Mesenchymal stem cell (in vitro differentiated cells and primary cell): ENCODE measurements at places on chromosomes 7 and 10.

DNA sequence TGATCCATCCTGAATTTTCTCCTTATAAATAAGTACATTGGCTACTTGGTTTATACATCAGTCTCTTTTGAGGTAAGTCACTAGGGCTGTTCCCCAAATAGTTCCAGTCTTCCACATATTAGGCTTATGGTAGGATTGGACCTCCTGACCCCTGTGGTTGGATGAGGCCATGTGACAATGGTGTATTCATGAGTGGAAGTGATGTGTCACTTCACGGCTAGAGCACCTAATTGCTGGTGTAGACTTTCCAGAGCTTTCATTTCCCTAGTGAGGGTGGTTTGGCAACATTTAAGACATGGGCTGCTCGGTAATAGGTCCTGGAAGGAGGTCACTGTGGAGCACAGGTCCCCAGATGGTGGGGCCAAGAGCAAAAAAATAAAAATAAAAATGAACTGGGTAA is 141.2 kb upstream of the ABCB5 start:
- no peaks in the 10 kb centered on the region for H3K27me3 ChIP-seq
- no peak overlapping the region for H3K4me3 ChIP-seq
- DNase-seq = no peak
- H3K4me1 ChIP-seq = no peaks in the 10 kb centered on the region
- no peaks in the 10 kb centered on the region for H3K36me3 ChIP-seq

DNA sequence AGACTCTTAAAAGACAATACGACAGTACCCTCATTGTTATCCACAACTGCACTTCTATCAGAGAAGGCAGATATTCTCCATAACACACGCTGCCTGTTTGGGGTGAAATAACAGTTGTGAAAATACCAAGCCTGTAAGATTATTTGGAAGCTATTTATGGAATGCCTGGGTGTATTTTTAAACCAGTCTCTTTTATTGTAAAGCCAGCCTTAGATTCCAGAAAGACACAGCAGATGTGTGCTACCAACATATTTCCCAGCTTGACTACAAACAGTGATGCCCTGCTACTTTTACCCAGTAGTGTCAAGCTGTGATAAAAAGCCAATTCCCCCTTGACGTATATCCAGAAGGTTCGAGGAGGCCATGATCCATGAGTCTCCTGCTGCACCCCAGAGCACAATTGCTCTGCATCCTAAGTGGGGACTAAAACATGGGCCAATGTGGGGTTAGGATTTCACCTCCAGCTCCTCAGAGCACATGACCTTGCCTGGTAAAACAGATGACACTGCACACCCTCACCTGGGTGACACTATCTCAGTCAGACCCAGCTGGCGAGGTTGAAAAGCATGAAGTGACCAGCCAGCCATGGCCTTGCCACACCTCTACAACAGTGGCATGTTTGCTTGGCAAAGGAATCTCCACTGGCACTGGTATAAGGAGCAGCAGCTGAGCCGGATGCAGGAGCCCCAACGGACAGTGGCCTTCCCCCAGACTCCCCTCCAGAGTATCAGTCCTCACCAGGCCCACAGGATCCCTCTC is 62.2 kb downstream of the GFRA1 start:
- no peaks in the 10 kb centered on the region for H3K36me3 ChIP-seq
- no peak overlapping the region for H3K4me3 ChIP-seq
- peak; percentile 4 for DNase-seq
- no peaks in the 10 kb centered on the region for H3K27me3 ChIP-seq

GRCh38 chr10:42979721-42980467 is 97.0 kb upstream of the RET start:
- H3K4me3 ChIP-seq = no peak overlapping the region
- no peaks in the 10 kb centered on the region for H3K36me3 ChIP-seq
- H3K27me3 ChIP-seq = no peaks in the 10 kb centered on the region
- no peak overlapping the region for H3K27ac ChIP-seq
- peaks cover 2% of the 10 kb centered on the region for H3K4me1 ChIP-seq

GRCh38 chr10:23173214-23174073 is 18.7 kb upstream of the PTF1A start:
- H3K36me3 ChIP-seq = no peaks in the 10 kb centered on the region
- no peak overlapping the region for H3K27ac ChIP-seq
- DNase-seq = no peak
- H3K27me3 ChIP-seq = peaks cover 69% of the 10 kb centered on the region
- no peak overlapping the region for H3K4me3 ChIP-seq

GRCh38 chr10:53833908-53834307 is 967.1 kb downstream of the PCDH15 start:
- no peaks in the 10 kb centered on the region for H3K27me3 ChIP-seq
- no peak overlapping the region for H3K27ac ChIP-seq
- H3K4me3 ChIP-seq = no peak overlapping the region
- no peaks in the 10 kb centered on the region for H3K4me1 ChIP-seq
- no peaks in the 10 kb centered on the region for H3K36me3 ChIP-seq

- DNase-seq = no peak
- no peaks in the 10 kb centered on the region for H3K27me3 ChIP-seq
- H3K36me3 ChIP-seq = no peaks in the 10 kb centered on the region
- H3K4me1 ChIP-seq = no peaks in the 10 kb centered on the region
- no peak overlapping the region for H3K27ac ChIP-seq
Observed at GRCh38 chr7:157830331-157830730, 493.5 kb downstream of the DNAJB6 start.

- H3K36me3 ChIP-seq = no peaks in the 10 kb centered on the region
- no peak overlapping the region for H3K4me3 ChIP-seq
- peak; percentile 65 for DNase-seq
- no peak overlapping the region for H3K27ac ChIP-seq
- no peaks in the 10 kb centered on the region for H3K4me1 ChIP-seq
Observed at GRCh38 chr10:52740913-52741675, 31.5 kb downstream of the MBL2 start.

DNA sequence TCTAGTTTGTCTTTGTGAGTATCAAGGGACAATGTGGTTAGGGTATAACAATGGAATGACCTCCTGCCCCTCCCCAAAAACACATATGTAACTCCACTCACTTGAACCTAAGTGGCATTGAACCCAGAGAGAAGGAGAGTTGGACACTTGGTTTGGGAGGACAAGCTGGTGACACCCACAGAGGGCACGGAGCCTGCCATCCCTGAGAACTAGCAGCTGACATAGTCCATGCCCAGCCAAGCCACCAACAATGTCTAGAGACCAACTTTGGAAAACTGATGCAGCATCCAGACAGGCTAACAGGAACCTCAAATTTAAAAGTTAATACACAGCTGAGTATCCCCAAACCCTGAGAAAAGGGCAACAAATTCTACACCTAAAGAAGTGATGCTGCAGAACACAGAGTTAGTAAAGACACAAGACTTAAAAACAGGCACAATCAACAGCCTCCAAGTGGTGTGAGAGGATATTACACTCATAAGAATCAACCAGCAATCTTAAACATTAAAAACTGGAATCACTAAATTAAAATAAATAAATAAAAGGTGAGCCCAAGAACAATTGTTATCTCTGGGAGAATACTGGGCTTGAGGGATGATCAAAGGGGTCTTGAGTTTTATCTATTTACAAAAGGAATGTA is 27.2 kb downstream of the NUDCD3 start:
- no peak overlapping the region for H3K4me3 ChIP-seq
- no peak overlapping the region for H3K27ac ChIP-seq
- H3K27me3 ChIP-seq = no peaks in the 10 kb centered on the region
- peaks cover 30% of the 10 kb centered on the region for H3K4me1 ChIP-seq

DNA sequence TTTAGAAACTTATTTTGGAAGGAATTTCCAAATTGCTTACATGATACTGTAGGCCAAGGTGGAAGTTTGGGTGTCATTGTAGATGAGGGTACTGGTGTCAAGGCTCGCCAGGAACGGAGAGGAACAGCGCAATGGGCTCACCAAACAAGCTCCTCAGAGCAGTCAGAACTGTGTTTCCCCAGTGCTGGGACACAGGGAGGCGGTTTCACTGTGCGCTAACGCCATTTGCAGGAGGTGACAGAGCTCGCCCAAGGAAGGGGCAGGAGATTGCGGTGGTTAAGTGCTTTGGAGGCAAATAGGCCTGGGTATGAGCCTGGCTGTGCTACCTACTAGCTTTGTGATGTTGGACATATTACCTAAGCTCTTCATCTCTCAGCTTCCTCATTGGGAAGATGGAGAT is 57.3 kb downstream of the HHEX start:
- no peak overlapping the region for H3K4me3 ChIP-seq
- H3K36me3 ChIP-seq = no peaks in the 10 kb centered on the region

DNA sequence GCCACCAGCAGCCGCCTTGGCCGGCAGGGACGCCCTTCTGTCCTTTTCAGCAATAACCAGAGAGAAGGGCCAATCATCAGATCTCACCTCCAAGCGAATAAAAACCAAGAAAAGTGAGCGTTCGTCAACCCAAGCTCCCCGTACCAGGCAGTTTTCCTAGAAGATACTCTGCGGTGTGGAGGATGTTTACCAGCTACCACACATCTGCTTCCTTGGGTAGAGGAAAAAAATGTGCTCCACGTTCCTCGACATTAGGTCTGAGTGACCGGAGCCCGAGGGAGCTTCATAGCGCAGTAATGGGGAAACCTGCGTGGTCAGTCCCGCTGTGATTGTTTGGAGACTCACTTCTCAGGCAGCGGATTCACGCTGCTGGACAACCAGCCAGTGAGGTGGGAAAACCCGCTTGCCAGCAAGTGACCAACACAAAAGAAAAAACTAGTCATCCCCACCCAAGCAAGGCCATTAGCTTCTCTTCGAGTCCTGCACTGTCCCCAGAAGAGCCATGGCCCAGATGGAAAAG is 73.0 kb downstream of the ZRANB1 start:
- peaks cover 18% of the 10 kb centered on the region for H3K36me3 ChIP-seq
- DNase-seq = no peak
- no peak overlapping the region for H3K27ac ChIP-seq
- H3K4me3 ChIP-seq = peak overlapping the region; percentile 44
- H3K4me1 ChIP-seq = peaks cover 17% of the 10 kb centered on the region

DNA sequence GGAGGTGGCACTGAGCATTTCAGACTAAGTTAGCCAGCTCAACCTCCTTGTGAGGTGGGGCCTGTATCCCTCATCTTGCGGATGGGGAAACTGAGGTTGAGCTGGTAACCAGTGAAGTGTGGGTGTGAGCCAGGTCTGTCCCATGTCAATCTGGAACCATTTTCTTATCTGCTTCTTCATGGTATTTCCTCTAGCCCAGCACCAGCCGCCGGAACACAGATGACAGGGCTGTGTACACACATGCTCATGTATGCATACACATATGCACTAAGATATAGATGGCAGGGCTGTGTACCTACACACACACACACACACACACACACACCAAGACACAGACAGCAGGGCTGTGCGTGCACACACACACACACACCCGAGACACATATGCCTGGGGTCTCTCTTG is 18.5 kb downstream of the RAMP3 start:
- no peaks in the 10 kb centered on the region for H3K4me1 ChIP-seq
- no peak overlapping the region for H3K4me3 ChIP-seq
- H3K36me3 ChIP-seq = no peaks in the 10 kb centered on the region
- DNase-seq = no peak
- no peak overlapping the region for H3K27ac ChIP-seq
- H3K27me3 ChIP-seq = peaks cover 29% of the 10 kb centered on the region

DNA sequence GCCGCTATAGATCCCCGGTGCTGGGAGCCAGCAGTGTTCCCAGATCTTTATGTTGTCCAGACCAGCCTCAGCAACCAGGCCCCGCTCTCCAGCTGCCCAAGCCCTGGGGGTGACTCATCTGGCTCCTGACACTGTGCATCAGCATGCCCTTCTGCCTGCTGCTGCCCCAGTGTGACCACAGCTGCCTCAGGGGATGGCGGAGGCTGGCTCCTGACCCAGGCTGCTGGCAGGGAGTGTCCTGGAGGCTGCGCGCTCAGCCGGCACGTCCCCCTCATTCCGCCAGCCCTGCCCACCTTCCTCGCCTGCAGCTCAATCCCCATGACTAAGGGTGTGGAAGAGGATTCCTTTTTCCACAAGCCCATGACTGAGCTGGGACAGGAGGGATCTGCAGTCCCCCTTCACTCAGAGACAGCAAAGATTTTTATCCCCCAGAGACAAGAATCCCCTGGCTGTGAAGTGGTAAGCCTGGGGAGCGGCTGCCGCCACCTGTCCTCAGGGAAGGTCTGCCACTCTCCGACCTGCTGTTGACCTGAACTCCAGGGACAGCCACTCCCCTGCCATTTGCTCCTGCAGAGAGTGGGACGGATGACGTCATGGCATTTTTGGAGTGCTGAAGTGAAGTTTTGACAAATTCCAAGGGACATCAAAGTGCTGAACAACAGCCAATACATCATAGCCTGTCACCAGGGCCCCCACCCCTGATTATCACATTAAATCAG is 182.8 kb upstream of the BMPER start:
- DNase-seq = peak; percentile 96
- H3K27me3 ChIP-seq = peaks cover 3% of the 10 kb centered on the region
- H3K4me3 ChIP-seq = no peak overlapping the region
- peaks cover 18% of the 10 kb centered on the region for H3K4me1 ChIP-seq

DNA sequence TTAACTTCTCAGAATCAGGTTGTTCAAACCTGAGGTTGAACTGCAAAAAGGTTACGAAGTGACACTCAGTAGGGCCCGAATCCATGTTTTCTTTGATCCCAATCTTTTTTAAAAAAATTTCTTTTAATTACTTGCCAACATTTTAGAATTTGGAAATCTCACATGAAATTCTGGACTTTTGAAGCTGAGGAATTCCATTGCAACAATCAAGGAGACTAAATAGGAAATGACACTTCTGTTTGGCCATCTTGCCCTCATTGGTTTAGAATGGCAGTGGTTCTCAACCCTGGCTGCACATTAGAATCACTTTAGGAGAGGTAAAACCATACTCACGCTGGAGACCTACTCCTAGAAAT is 471 bp upstream of the TOMM7 start:
- peaks cover 3% of the 10 kb centered on the region for H3K4me1 ChIP-seq
- H3K4me3 ChIP-seq = no peak overlapping the region
- no peak for DNase-seq
- H3K27ac ChIP-seq = no peak overlapping the region
- H3K27me3 ChIP-seq = peaks cover 6% of the 10 kb centered on the region
- H3K36me3 ChIP-seq = no peaks in the 10 kb centered on the region

GRCh38 chr10:72887043-72887442 is 6.5 kb upstream of the OIT3 start:
- H3K4me1 ChIP-seq = no peaks in the 10 kb centered on the region
- H3K36me3 ChIP-seq = peaks cover 5% of the 10 kb centered on the region
- H3K4me3 ChIP-seq = no peak overlapping the region
- no peaks in the 10 kb centered on the region for H3K27me3 ChIP-seq
- DNase-seq = no peak

DNA sequence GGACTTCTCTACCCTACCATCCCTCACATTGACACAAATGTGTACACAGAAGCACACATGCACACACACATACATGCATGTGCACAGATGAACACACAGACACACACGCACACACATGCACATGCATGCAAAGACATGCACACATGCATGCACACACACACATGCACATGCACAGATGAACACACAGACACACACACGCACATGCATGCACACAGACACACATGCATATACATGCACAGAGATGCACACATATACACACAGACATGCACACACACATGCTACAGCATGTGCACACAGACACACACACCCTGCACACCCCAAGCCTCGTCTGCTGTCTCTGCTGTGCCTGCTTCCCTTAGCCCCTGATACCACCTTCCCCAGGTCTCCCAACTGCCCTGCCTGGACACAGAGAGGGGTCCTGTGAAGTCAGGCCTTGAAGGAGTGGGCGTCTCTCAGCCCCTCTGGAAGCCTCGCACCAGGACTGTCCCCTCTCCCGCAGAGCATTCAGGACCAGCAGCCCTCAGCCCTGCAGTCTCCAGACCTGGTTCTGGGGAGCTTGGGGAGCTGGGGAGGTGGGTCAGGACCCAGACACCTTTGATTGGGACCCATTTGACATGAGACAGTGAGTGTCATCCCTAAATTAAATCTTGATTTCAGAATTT is 181.8 kb downstream of the DNAJB6 start:
- no peak overlapping the region for H3K4me3 ChIP-seq
- H3K4me1 ChIP-seq = no peaks in the 10 kb centered on the region
- H3K36me3 ChIP-seq = no peaks in the 10 kb centered on the region
- no peaks in the 10 kb centered on the region for H3K27me3 ChIP-seq
